Fibroblast of the conjunctiva (primary cell): ENCODE measurements at places on chromosomes 6 and 20.

- DNase-seq = peak; percentile 49
Measured at GRCh38 chr6:111789598-111789997, 83.7 kb downstream of the FYN start.

DNA sequence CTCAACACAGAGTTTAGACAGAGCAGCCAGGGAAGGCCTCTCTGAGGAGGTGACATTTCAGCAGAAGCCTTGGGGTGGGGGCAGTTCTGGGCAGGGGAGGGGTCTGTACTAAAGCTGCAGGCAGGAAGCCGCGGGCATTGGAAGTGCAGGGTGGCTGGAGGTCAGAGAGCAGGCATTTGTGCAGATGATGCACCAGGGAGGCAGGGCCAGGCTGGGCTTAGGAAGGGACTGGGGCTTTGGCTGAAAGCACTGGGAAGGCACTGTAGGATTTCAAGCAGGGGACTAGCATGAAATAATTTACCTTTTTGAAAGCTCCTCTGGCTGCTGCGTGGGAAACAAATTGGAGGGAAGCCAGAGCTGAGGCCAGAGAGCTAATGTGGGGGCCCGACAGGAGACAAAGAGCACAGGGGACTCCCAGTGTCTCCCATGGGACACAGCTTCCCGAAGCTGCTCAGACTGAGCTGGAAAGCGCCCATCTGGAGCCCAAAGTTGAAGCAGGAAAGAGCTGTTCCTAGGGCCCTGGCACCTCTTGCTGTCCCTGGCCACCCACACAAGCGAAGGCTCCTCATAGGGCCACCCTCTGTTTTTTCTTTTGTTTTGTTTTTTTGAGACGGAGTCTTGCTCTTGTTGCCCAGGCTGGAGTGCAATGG, 19.3 kb downstream of the ADA start:
- no peak for DNase-seq

GRCh38 chr6:119066517-119066916, 11.9 kb downstream of the FAM184A start:
- no peak for DNase-seq

- no peak for DNase-seq
Measured at GRCh38 chr6:104729433-104729832, 130.3 kb downstream of the HACE1 start.

DNA sequence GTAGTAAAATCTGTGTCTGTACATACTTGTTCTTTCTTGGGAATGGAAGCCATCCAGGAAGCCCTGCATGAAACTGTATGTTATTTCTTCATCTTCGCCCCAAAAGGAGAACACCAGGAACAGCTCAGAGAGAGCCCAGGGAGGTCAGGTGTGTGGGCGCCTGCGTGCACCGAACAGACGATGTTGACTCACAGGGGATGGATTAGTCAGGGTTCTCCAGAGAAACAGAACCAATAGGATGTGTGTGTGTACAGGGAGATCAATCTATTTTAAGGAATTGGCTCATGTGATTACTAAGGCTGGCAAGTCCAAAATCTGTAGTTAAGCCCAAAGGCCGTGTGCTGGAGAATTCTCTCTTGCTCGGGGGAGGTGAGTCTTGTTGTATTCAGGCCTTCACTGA, 45.7 kb downstream of the RNASET2 start:
- no peak for DNase-seq

- peak; percentile 16 for DNase-seq
Measured at GRCh38 chr6:37483917-37484785, 15.5 kb downstream of the CCDC167 start.

- no peak for DNase-seq
Measured at GRCh38 chr6:151900256-151900655, 92.8 kb downstream of the ESR1 start.

GRCh38 chr20:24733416-24733815, 215.7 kb upstream of the CST7 start:
- no peak for DNase-seq

GRCh38 chr6:132513831-132514545, 1.1 kb upstream of the STX7 start:
- DNase-seq = no peak

GRCh38 chr6:45422503-45423110, 44.9 kb upstream of the SUPT3H start:
- DNase-seq = no peak

DNA sequence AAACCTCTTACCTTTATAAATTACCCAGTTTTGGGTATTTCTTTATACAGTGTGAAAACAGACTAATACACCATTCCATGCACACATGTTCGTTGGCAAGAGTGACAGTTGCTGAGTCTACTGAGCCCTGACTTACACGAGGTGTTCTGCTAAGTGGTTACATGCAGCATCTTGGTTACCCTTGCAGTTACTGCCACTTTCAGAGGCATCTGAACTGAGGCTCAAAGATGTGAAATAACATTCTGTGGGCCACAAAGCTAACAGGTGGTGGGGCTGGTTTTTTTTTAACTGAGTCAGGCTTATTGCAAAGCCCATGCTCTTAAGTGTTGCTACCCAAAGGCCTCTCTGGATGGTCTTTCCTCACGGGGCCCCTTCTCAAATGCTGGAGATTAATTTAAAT, 54.4 kb upstream of the GTSF1L start:
- no peak for DNase-seq
